ENCODE measurements at places on chromosomes 7 and 10.

- peaks cover 51% of the 10 kb centered on the region for H3K4me1 ChIP-seq
- peak; percentile 43 for DNase-seq
- no peak overlapping the region for H3K4me3 ChIP-seq
- no peaks in the 10 kb centered on the region for H3K27me3 ChIP-seq
- H3K27ac ChIP-seq: peak overlapping the region; percentile 86
Measured at GRCh38 chr10:79047875-79048638, 20.7 kb upstream of the ZMIZ1 start.

DNA sequence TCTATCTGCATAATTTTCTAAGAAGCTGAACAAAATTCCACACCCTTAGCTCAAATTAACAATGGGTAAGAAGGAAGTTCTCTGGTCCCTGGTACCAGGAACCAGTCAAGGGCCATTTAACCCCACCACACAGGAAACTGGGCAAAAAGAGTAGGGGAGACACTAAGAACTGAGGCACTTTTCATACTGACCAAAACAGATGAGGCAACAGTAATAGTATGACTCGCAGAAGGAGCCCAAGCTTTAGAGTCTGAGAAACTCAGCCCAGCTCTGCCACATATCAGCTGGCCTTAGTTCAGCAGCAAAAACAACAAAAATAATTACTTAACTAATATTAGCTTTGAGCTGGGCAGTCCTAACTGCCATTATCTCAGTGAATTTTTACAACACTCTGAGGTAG is 221.2 kb downstream of the FAM107B start:
- no peak for DNase-seq
- H3K27me3 ChIP-seq: no peaks in the 10 kb centered on the region
- no peak overlapping the region for H3K4me3 ChIP-seq
- H3K27ac ChIP-seq: peak overlapping the region; percentile 71
- H3K4me1 ChIP-seq: peaks cover 45% of the 10 kb centered on the region

- no peak overlapping the region for H3K4me3 ChIP-seq
- H3K27me3 ChIP-seq: no peaks in the 10 kb centered on the region
- no peak overlapping the region for H3K27ac ChIP-seq
- no peaks in the 10 kb centered on the region for H3K36me3 ChIP-seq
Measured at GRCh38 chr10:102101152-102101551, 19.0 kb downstream of the LDB1 start.

DNA sequence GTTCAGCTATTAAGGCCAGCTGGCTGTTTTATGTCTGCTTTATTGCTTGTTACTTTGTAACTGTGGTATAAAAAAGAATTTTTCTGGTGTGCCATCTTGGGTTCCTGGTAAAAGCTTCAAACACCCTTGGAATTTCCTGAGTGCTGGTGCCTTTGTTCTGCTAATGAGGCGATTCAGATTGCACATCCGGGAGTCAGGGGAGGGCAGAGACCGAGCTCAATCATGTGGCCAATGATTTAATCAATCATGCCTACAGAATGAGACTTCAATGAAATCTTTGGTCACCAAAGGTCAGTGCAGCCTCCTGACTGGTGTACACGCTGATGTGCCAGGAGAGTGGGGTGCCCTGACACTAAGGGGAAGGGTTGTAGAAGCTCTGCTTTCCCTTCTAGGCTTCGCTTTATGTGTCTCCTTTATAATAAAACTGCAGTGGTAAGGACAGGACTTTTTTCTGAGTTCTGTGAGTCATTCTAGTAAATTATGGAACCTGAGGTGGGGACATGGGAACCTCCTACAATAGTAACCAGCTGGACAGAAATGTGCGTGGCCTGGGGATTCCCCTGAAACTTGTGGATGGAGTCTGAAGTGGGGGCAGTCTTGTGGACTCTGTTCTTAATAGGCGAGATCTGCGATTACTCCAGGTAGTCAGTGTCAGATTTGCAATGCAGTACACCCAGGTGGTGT is 69.4 kb upstream of the OGDHL start:
- no peak overlapping the region for H3K27ac ChIP-seq
- H3K27me3 ChIP-seq: no peaks in the 10 kb centered on the region
- no peaks in the 10 kb centered on the region for H3K4me1 ChIP-seq
- DNase-seq: no peak
- no peaks in the 10 kb centered on the region for H3K36me3 ChIP-seq
- H3K4me3 ChIP-seq: no peak overlapping the region

DNA sequence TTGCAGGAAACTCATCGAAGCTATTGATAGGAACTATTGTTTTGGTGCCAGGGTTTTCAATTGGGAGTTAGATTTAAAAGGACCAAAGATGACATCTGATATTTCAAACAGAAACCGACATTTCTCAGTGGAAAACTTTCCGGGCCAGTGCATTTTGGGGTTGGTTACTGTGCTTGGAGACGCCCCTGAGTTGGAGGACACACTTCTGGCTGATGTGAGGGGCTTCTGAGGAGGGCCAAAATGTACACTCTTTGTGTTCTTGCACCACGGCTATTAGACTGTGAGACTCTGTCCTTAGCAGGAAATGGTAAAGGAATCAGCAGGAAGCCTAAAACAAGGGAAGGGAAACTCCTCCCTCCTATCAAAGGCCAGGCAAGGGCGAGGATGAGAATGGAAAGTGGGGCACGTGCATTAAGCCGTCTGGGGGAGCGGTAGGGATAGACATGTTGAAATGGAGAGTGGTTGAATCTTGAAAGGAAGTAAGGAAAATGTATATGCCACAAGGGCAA is 1.8 kb upstream of the SRGN start:
- H3K36me3 ChIP-seq: no peaks in the 10 kb centered on the region
- H3K27me3 ChIP-seq: no peaks in the 10 kb centered on the region
- H3K4me1 ChIP-seq: peaks cover 25% of the 10 kb centered on the region
- DNase-seq: no peak

- no peak overlapping the region for H3K27ac ChIP-seq
- no peak overlapping the region for H3K4me3 ChIP-seq
- no peak for DNase-seq
- H3K27me3 ChIP-seq: peaks cover 5% of the 10 kb centered on the region
Measured at GRCh38 chr7:128867842-128868623, 5.4 kb downstream of the ATP6V1F start.

GRCh38 chr10:105844241-105844640 is 1203.2 kb downstream of the SORCS3 start:
- no peaks in the 10 kb centered on the region for H3K27me3 ChIP-seq
- no peak for DNase-seq
- no peak overlapping the region for H3K27ac ChIP-seq
- no peaks in the 10 kb centered on the region for H3K36me3 ChIP-seq
- H3K4me3 ChIP-seq: no peak overlapping the region
- no peaks in the 10 kb centered on the region for H3K4me1 ChIP-seq

DNA sequence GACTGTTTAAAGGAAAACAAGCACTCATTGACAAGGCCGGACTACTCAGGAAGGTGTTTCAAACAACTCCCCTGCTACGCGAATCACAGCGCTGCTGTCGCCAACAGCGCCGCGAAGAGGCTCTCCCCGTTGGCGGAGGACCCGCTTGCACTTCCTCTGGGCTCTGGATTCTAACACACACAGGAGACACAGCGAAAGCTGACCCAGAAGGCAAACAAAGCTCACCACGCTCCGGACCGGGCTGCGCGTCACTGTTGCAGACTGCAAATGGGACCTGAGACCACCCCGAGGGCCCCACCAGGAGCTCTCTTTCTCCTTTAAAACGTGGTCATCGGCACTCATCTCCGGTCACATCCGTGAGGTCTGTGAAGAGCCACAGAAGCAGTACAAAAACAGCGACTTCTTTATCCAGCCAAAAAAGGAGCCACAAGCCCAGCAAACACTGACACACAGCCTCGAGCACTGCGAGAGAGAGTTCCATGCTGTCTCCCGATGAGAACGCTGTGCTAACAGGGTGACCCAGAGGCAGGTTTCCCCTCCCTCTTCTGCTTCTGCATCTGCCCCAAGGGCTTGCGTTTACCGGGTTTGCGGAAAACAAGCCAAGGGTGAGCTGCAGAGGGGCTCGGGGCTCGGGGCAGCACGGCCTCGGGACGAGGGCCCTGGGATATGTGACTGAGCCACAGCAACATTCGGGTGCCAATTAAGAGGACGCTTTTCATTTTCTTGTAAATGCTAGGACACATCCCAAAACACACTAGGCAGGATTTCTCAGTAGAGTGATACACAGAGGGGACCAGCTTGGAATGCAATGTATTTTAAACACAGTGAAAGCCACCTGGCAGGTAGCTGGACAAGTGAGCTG is 41.3 kb downstream of the AMZ1 start:
- H3K4me1 ChIP-seq: peaks cover 16% of the 10 kb centered on the region
- no peak for DNase-seq
- peaks cover 43% of the 10 kb centered on the region for H3K36me3 ChIP-seq
- peak overlapping the region; percentile 53 for H3K27ac ChIP-seq
- no peak overlapping the region for H3K4me3 ChIP-seq

DNA sequence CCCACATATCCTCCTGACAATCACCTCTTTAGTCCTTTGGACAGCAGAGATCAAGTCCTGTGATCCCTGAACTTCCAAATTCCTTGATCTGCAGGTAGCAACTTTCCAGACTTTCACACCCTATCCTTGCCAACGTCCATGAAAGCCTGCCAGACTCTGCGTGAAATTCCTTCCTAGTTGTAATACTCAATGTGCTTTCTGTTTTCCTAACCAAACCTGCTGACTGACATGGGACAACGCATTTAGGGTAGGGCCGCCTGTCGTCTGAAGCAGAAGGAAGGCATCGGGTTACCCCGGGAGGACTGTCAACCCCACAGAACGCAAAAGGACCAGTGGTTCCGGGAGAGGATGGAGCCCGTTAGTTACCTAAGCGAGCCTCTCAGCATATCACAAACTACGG is 23.9 kb downstream of the ITGA8 start:
- no peak overlapping the region for H3K4me3 ChIP-seq
- no peak for DNase-seq
- H3K27me3 ChIP-seq: no peaks in the 10 kb centered on the region
- H3K4me1 ChIP-seq: no peaks in the 10 kb centered on the region

GRCh38 chr7:141525973-141526514 is 25.2 kb upstream of the AGK start:
- no peak for DNase-seq
- H3K36me3 ChIP-seq: no peaks in the 10 kb centered on the region
- no peaks in the 10 kb centered on the region for H3K4me1 ChIP-seq
- no peak overlapping the region for H3K4me3 ChIP-seq
- no peaks in the 10 kb centered on the region for H3K27me3 ChIP-seq
- H3K27ac ChIP-seq: no peak overlapping the region

DNA sequence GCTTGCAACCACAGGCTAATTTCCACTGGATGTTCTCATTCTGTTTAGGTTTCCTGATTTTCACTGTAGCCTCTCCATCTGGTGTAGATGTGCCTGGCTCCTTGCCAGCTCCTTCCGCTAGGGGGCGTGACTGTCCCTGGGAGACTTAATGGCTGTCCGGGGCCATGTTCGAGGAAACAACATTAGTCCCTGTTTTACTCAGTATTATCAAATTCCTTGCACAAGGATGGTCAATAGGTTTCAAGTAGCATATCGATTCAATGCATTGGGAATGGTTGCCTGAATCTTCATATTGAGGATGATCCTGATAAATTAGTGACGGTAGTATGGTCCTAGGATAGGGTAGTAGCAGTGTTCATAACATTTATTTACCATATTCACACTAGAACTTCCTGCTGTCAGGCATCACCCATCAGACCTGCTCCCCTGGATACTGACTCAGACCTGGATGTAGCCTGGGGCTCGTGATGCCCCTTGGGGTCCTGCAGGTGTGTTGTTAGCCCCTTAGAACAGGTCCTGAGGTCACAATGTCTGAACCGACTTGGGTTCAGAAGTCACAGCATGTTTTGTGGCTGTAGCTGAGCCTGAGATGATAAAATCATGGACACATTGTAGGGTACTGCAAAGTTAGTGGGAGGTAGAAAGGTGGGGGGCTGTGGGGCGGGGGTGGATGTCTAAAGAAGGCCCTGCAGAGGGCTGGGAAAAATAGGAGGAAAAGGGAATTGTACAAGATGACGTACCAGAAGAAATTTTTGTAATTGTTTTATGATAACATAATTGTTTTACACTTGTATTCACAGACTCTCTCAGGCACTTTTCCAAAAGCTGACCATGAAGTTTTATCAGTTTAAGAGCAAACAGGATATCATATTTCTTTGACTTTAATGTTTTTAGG is 8.9 kb upstream of the EXOC6 start:
- DNase-seq: peak; percentile 56
- no peaks in the 10 kb centered on the region for H3K36me3 ChIP-seq
- H3K27ac ChIP-seq: no peak overlapping the region
- H3K4me3 ChIP-seq: no peak overlapping the region

- H3K36me3 ChIP-seq: no peaks in the 10 kb centered on the region
- H3K4me3 ChIP-seq: no peak overlapping the region
- DNase-seq: no peak
- no peaks in the 10 kb centered on the region for H3K4me1 ChIP-seq
- H3K27ac ChIP-seq: no peak overlapping the region
- H3K27me3 ChIP-seq: no peaks in the 10 kb centered on the region
Measured at GRCh38 chr10:115957012-115957399, 316.0 kb downstream of the GFRA1 start.

DNA sequence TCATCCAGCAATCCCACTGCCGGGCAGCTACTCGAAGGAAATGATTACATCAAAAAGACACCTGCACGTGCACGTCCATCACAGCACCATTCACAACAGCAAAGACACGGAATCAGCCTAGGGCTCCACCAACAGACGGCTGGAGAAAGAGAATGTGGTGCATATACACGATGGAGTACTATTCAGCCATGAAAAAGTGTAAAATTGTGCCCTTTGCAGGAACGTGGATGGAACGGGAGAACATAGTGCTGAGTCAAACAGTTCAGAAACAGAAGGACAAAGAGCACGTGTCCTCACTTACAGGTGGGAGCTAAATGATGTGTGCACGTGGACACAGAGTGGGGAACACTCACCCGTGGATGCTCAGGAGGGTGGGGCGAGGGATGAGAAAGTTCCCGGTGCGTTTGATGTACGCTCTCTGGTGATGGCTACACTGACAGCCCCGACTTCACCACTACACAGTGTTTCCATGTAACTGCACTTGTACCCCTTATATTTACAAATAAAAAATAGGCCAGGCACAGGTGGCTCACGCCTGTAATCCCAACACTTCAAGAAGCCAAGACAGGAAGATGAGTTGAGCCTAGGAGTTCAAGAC is 92.0 kb downstream of the PDGFA start:
- DNase-seq: no peak
- no peaks in the 10 kb centered on the region for H3K27me3 ChIP-seq

DNA sequence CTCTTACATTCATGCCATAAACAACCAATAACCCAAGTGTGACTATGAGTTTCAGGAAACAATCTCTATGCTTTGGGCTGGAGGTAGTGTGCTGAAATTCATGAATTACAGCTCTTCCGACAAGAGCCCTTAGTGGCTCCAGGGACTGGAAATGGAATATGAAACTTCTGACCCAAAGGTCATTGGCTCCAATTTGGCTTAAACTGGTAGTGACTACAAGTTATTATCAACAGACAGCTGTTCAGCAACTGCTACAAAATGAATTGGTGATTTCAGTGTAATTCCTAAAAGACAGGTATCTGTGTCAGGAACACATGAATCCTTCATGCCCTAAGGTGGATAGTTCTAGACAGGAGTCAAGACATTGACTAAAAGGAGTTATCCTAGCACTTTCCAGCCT is 745.4 kb downstream of the PHTF2 start:
- no peaks in the 10 kb centered on the region for H3K36me3 ChIP-seq
- H3K27ac ChIP-seq: no peak overlapping the region
- no peak for DNase-seq
- H3K4me1 ChIP-seq: no peaks in the 10 kb centered on the region

- no peaks in the 10 kb centered on the region for H3K4me1 ChIP-seq
- H3K27ac ChIP-seq: no peak overlapping the region
- no peaks in the 10 kb centered on the region for H3K36me3 ChIP-seq
Measured at GRCh38 chr7:108135446-108136190, 5.5 kb upstream of the LAMB4 start.
